H7 (cell line): ENCODE measurements at places on chromosomes 4 and X. TPM values are rescaled to one million over a fixed set of nuclear protein-coding genes. Genes with fewer than 3 reads are reported as not detected.

Gene EGF
- total RNA-seq = 4.1 and 5.3 TPM in 2 replicates

DNA sequence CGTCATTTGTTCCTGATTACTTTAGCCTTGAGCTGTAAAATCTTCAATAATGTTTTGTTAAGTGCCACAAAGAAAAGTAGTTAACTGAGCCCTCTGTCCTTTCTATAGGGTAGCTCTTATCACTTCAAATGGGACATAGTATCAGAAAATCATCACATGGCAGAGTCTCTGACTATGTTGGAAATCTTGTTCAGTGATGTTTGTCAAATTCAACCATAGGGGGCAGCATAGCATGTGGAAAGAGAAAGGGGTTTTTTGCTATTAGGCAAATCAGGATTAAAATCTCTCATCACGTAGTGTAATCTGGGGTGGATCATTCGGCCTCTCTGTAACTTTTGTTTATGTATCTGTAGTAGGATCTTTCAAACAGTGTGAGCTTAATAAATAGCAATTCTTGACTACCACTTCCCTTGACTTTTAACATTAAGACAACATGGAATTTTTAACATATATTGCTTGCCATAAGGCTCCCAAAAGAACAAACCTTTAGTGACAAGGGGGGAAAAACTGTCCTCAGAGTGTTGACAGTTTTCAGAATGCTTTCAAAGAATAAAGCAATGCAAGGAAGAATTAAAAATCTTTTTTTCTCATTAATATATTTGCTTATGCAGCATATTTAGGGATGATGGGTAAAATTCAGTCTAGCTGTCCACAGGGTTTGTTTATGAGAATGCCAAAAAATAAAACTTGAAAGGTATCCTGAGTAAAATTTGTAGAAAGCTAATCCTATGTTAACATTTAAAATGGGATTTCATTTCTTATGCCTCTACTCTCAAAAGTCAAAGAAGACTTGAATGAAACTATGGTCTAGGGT lies 127.2 kb downstream of the FBXW7 start:
- DNase-seq = peak; percentile 8

DNA sequence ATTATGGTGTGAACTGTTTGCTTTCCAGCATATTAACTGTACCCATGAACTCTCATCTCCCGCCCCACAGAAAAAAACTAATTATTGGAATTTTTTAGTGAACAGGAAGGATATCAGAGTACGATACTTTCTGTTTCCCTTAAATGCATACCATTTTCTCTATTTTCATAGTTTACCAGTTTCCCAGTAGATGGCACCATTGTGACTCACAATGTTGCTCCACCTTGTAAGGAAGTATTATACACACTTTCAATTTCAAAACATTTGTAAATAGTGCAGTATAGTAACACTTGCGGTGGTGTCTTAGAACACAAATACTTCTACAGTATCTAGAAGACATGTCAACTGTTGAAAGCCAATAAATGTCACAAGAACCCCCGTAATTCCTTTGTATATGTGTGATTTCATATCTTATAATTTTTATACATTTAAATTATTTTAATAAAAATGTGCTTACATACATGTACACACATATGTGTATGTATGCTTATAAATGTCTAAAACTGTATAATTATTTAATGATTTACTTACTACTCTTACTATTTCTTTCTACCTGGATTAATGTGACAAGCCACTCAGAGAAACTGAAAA lies 167.3 kb downstream of the SLIT2 start:
- no peak for DNase-seq

GRCh38 chr4:101970547-101971155 lies 180.1 kb downstream of the BANK1 start:
- DNase-seq = no peak

- DNase-seq = no peak
These were observed 25.5 kb upstream of the FGF5 start for GRCh38 chr4:80240976-80241375.

DNA sequence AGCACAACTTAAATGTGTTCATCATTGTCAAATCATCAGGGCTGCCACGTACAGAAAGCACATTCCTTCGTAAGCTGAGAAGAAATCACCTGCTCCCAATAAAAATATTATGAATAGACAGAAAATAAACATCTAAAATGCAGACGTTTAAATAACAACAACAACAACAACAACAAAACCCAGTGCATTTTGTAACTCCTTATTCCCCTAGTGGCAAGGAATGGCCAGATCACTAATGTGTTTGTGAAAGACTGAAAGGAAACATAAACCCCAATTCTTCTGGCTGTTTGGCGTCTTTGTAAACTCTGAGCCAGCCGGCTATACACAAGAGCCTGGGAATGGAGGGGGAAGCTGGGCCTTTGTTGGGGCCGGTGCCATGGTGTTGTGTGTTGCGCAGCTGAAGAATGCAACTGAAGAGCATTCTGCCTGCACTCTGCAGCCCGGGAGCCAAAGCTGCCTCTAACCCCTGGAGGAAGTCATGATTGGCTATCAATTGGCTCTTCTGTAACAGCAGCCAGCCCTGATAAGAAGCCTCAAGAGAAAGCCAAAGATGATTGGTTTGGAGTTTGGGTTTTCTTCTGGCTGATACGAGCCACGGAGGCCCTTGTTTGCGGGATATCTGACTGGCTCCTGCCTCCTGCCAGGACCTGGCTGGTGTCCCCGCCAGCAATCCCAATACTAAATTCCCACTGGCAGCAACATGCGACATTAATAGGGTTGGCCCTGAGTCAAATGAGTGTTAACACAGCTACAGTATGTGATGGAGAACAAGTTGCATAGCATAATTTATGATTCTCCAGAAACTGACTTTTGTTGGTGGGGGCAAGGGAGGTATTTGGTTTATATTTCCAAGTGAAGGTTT lies 89.7 kb upstream of the TFDP3 start:
- peak; percentile 45 for DNase-seq

DNA sequence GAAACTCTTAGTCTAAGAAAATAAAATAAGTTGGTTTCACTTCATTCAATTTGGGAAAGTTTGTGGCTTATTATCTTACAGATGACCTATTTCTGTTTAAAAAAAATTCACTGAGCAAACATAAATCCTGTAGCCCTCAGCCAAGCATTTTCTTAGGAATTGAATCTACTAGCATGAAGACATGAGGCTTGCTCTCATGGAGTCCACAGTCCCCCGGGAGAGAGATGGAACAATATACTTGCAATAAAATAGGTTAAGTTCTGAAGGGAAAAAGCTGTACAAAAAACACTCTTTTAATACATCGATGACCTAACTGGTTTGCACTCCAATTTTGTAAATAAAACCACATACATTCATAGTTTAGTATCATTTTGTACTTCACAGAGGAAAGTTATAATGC lies 642.6 kb upstream of the FAM241A start:
- no peak for DNase-seq
